Astrocyte (in vitro differentiated cells and primary cell): ENCODE measurements at places on chromosomes 7 and 10. TPM values are rescaled to one million over a fixed set of nuclear protein-coding genes. Genes with fewer than 3 reads are reported as not detected.

NIPSNAP2 gene
- 33.2 and 37.4 TPM in 2 replicates for total RNA-seq

STX1A gene
- 15.0 and 19.7 TPM in 2 replicates for total RNA-seq

NEURL1 gene
- total RNA-seq, result 1.4 and 1.5 TPM in 2 replicates

PAPOLB gene
- not detected in 2 replicates for total RNA-seq

CACNB2 gene
- 0.46 and 0.66 TPM in 2 replicates for total RNA-seq

AMPH gene
- 2.9 and 3.3 TPM in 2 replicates for total RNA-seq

FZD1 gene
- total RNA-seq, result 5.4 and 6.8 TPM in 2 replicates

GIMAP1 gene
- not detected in 2 replicates for total RNA-seq
